CD4-positive, alpha-beta T cell treated with Interleukin-12 subunit alpha and Interleukin-12 subunit beta, for 1 hour (primary cell): ENCODE measurements at places on chromosomes 6 and 20.

- DNase-seq = no peak
Measured at GRCh38 chr20:16712511-16712947, 17.3 kb upstream of the SNRPB2 start.

- DNase-seq = peak; percentile 50
Measured at GRCh38 chr6:125753218-125753936, 3.9 kb downstream of the HEY2 start.

GRCh38 chr6:108635505-108636226 lies 74.9 kb downstream of the FOXO3 start:
- peak; percentile 41 for DNase-seq

GRCh38 chr6:163054641-163055040 lies 326.9 kb downstream of the PACRG start:
- no peak for DNase-seq

GRCh38 chr20:50281831-50282591 lies 91.4 kb downstream of the CEBPB start:
- DNase-seq = no peak

DNA sequence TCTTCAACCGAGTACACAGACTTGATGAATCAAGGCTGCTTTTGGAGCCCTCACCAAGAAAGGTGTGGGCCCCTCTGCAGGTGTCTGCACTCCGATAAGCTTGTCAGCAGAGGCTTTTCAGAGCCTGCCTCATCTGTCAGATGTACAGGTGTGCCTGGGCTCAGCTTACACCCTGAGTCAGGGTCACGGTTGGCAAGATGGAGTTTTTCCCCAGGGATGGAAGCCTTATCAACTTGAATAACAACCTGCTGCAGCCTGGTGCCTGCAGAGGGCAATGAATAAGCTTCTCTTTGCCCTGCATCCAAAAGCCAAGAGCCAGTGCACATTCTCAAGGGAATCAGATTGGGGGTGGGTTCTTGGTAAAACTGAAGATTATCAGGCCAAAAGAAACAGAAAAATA lies 427.1 kb downstream of the CD83 start:
- DNase-seq = no peak

GRCh38 chr6:108001696-108002231 lies 43.8 kb upstream of the SEC63 start:
- no peak for DNase-seq

DNA sequence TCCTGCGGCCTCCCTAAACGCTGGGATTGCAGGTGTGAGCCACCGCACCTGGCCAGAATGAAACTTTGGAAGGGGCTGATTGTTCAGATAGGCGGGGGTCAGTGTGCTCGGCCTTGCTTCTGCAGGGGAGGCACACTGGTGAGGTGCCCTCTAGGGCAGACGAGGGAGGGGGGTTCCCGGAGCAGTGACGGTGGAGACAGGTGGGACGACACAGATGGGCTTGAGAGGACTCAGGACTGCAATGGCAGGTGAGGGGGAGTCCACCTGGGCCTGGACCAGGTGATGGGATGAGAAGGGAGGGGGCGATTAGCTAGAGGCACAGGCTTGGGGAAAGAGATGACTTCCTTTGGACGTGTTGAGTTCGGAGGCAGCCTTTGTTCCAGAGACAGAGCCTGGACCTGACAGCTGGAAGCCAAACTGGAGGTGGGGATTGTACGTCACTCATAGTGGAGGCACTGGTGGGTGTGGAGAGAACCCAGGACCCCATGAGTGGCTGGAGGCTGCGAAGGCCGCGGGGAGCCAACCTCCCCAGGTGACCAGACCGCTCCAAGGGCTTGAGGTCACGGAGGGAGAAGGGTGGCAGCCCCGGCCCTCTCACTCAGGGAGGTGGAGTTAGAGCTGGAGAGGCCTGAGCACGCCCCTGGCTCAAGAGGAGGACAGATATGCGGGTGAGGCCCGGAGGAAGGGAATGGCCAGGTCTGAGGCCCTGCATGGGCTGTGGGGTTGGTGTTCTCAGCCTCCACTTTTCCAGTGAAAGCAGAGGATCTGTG lies 10.5 kb upstream of the MAP1LC3A start:
- no peak for DNase-seq

GRCh38 chr20:13788167-13788834 lies 3.5 kb downstream of the NDUFAF5 start:
- DNase-seq = peak; percentile 49

DNA sequence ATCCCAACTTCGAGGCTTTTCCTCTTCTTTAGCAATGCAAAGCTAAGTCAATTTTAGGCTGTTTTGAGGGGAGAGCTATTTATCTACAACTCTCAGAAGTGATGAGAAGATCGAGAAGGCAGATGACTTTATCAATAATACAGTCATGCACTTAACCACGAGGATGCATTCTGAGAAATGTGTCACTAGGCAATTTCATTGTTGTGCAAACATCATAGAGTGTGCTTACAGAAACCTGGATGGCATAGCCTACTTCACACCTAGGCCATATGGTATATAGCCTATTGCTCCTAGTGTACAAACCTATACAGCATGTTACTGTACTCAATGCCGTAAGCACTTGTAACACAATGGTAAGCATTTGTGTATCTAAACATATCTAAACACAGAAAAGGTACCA lies 66.6 kb downstream of the PRND start:
- no peak for DNase-seq

DNA sequence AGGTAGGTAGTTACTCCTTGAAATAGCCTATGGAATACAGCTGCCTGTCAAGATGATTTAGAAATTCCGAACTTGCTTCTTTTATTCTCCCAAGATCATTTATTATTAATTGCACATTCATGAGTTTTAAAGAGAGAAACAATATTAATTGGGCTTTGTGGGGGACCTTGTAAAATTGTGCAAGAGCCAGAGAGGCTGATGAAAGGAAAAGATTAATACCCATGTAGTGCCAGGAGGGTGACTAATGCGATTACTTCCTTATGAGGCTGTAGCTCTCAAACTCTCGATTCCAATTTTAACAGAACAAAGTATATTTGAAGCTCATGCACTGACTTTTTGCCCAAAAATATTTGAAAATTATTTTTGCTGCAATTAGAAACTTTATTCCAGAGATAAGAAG lies 423.8 kb upstream of the ID4 start:
- no peak for DNase-seq

DNA sequence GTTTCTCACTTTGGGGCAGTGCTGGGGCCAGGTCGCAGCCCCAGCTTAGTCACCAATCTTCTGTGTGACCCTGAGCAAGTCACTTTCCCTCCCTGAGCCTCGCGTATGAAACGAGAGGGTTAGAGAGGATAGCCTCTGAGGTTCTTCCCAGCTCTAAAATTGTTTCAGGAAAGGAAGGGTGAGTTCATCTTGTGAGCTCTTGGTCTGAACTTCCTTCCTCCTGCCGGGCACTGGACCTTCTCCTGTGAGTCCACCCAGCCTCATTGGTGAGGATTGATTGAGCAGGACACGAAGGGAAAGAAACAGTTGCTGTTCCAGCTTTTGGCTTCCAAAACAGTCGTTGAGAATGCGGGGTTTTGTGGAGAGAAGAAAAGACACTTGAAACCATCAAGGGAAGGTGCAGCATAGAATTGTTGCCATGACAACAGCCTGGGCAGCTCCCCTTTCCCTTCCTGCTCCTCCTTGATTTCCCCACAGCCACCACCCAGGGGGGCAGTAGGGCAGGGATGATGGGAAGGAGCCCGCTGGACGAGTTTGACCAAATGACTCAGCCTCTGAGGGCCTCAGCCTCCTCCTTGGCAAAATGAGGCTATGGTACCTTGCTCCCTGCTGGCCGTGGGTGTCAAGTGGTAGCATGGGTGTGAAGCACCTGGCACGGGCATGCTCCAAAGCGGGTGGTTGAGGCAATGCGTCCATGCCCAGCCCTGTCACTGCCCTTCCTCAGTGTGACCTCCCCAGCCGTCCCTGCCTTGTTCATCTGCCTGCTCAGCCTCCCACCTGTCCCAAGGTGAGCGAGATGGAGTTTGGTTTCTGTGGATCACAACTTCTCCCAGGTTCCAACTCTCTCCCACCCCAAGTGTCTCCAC lies 107.8 kb downstream of the CDC5L start:
- DNase-seq = no peak

DNA sequence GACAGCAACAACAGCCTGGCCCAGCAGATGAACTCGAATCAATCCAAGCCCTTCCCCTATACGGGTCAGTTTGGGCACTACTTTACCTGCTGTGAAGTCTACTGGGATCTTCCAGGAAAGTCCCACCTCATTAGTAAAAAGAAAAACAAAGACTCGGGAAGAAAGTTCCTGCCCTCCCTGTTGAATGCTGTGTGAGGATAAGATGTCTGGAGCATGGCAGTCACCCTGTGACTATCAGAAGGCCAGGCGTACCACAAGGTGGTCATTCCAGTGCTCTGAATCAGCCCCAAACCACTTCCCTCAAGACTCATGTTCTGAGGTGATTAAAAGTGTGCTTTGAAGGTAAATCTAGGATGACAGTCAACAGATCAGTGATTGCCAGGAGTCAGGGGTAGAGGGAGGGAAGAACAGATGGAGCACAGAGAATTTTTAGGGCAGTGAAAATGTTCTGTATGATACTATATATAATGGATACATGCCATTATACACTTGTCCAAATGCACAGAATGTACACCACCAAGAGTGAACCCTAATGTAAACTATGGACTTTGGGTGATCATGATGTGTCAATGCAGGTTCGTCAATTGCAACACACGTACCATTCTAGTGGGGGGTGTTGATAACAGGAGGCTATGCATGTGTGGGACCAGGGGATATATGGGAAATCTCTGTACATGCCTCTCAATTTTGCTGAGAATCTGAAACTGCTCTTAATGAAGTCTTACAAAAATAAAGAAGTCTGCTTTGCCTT lies 14.7 kb downstream of the FKBP1A start:
- no peak for DNase-seq

GRCh38 chr20:31523361-31524283 lies 9.4 kb downstream of the HM13 start:
- DNase-seq = peak; percentile 14
